Left cardiac atrium (tissue), 4 donors: ENCODE measurements at places on chromosomes 3 and 15.

DNA sequence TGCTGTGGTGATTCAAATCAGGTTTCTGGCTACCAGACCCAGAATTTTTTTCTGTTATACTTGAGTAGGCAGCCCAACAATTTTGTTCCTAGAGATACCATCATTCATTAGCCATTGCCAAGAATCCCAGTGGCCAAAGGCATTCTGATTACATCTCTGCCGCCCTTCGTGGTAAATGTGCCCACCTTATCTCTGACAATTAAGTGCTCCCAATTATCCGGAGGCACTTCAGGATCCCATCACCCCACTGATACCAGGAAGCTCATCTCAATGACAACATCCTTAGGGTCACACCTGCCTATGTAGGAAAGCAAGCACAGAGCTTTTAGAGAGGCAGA is 43.2 kb upstream of the RPL35A start:
- no peak for DNase-seq

- no peak for DNase-seq
These were observed 40.2 kb downstream of the SUMF1 start for GRCh38 chr3:4426782-4427344.

DNA sequence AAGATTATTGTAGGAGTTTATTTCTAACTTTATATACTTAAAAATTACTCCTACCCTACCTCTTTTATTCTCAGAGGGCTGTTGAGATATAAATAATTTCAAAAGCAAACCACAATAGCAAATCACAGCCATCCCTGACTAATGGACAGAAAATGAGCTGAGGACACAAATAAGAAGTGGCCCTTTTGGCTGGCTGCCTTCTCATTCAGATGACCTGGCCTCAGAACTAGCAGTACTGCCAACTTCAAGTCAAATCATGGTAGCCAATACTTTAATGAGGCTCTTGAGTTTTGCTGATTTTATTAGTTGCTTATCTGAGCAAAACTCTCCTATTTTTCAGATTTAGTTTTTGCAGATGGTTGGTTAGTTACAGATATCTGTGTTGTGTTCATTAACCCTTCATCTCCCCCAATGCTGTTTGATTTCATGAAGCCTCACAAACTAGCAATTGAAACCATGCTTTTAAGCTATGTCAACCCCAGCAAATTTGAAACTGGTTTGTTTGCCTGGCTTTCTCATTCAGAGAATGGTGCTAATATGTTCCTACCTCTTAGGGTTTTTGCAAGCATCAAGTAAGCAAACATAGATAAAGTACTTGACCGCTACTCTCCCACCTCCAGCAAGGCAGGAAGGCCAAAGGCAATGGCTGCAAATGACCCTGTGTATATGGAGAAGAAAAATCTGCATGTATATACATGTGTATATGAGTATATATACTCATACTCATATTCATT is 73.4 kb upstream of the HACD2 start:
- peak; percentile 48 for DNase-seq

GRCh38 chr15:74631935-74632560 is 16.4 kb downstream of the CLK3 start:
- peak; percentile 73 for DNase-seq

GRCh38 chr15:50003786-50004334 is 115.2 kb downstream of the ATP8B4 start:
- peak; percentile 84 for DNase-seq
